A549 (cell line): ENCODE measurements at places on chromosomes 5 and 9.

DNA sequence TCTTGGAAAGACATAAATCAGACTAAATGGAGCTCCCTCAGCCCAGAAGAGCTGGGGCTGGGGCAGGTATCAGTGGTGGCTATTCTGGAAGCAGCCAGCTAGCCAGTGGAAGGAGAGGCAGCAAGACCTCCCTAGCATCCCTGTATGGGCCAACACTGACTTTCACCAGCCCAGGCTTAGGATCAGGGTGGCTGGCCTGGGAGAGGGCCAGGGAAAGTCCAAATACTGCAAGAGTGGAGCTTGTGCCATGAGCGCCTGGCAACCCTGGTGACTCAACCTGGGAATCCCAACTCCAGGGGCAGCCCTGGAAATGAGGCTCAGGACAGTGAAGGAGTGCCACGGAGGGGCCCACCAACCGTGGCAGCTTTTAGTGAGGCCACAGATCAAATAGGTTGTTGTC, 7.6 kb upstream of the IRF1 start:
- peak; percentile 59 for DNase-seq

DNA sequence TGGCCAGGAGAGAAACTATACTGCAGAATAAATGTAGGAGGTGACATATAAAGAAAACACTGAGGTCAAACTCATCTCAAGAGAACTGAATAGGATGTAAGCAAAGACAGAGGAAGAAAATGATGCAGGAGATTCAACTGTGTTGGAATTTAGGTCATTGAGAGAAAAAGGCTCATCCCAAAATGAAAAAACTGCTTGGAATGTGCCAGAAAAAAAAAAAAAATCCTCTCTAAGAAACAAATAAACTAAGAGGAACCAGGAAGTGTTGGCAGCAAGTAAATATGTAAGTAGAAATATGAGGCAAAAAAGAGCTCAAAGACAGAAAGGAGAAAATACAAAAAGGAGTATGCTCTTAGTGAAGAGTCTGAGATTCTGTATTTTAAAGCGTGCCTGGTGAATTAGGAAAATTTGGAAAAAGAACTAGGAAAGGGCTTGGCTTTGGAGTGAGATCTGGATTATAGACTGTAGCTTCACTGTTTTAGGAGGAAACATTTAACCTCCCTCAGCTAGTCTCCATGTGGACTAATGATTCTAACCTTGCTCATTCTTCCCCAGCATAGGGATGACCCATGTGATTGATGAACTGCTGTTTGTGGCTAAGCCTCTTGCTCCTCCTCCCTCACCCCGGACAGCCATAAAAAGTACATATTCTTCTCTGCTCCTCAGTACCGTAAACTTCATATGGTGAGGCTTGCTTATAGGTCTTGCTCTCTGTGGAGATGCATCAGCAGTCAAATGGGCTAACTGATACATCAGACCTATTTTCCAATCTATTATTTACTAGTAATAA, 185.6 kb upstream of the POU5F2 start:
- no peak for DNase-seq

DNA sequence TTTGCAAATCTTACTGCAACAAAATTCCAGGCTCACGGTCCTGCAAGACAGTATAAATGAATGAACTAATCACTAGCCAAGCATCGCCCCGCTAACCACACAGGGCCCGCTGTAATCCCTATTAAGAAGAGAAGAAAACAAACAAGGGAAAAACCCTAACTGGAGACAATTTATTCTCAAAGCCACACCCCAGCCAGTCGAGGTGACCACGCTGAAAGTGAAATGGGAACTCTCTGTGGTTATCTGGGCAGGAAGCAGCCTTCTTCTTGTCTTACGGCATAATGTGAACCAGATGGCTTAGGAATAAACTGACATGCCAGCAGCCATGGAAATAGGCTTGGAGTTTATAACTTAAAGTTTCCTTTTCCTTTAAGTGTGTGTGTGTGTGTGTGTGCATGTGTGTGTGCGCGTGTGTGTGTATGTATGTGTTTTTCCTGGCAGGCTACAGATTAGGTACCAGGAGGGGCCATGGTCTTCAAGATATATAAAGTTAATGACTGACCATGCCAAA, 120.2 kb downstream of the SEMA6A start:
- no peak for DNase-seq

DNA sequence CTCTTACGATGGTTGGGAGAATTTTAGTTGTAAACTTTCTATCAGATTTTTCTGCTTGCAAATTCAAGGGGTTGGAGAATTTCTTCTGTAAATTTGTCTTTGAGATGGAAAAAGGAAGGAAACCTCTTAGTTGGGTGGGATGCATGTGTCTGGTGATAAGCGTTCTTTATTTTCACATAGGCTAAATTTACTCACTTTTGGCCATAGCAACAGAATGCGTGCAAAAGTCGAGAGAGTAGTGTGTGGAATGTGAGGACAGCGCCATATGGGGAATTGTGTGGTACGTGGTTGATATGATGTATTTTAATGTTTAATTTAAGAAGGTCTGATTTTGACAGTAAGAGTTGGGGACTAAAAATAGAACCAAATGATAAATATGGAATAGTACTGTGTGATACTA, 282.2 kb downstream of the TAF11L14 start:
- DNase-seq: no peak

GRCh38 chr9:127166651-127167524, 44.5 kb upstream of the ANGPTL2 start:
- DNase-seq: no peak

- DNase-seq: no peak
Measured at GRCh38 chr5:80995908-80996307, 35.7 kb downstream of the RASGRF2 start.

- no peak for DNase-seq
Measured at GRCh38 chr9:93468763-93469456, 15.5 kb upstream of the FAM120AOS start.
